ENCODE measurements at places on chromosomes 16 and 17.
A peak's percentile ranks its signal among the peaks of the same experiment; 100 is the strongest.

DNA sequence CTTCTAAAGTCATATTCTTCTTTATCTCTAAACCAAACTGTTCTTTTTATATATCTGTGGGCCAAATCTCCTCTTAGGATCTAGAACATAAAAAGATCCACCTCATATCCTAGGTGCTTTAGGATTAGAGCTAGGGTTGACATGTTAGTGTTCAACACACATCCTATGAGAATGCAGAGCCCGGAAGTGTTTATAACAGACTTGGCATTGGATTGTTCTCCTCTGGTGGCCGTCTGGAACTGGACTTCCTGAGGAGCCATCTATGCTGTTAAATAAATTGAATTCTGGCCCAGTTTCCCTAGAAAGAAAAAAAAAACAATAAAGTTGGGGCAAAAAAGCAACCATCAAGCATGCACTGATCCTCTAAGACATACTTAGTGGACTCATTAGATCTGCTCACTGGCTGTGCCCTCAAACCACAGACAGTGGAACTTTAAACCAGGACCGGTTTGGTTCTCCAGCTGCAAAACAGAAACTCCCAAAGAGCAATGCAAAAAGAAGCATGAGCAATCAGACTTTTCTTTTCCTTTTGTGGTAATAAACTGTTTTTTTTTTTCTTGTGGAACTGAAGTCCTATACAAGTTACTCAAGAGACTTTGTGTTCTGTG is 182.5 kb downstream of the ZNF18 start:
- no peak for DNase-seq

- DNase-seq = no peak
These were observed 127.3 kb downstream of the GAS7 start for GRCh38 chr17:10071141-10071540.

DNA sequence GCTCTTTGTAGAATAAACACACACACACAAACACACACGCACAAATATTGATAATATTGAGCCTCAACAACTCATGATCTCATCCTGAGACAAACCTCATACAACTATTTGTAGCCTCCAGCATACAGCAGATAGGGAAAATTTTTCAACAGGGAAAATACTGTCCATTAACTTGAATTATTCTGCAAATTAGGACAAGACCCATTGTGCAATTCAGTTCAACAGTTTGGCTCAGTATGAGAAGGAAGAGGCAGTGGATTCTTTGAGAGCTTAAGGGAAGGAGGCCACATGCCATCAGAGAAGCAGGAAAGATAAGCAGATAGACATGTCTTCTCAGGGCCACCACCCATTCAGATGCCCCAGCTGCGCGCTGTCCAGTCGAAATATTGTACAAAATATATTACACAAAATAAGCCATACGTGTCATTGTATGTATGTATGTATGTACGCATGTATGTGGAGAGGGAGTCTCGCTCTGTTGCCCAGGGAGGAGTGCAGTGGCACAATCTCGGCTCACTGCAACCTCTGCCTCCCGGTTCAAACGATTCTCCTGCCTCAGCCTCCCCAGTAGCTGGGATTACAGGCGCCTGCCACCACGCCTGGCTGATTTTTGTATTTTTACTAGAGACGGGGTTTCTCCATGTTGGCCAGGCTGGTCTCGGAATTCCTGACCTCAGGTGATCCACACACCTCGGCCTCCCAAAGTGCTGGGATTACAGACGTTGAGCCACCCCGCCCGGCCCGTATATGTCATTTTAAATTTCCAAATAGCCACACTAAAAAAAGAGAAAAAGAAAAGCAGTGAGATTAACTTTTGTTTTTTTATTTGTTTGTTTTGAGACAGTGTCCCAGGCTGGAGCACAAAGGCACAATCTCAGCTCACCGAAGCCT is 1.8 kb downstream of the ZC3H7A start:
- no peak for DNase-seq

DNA sequence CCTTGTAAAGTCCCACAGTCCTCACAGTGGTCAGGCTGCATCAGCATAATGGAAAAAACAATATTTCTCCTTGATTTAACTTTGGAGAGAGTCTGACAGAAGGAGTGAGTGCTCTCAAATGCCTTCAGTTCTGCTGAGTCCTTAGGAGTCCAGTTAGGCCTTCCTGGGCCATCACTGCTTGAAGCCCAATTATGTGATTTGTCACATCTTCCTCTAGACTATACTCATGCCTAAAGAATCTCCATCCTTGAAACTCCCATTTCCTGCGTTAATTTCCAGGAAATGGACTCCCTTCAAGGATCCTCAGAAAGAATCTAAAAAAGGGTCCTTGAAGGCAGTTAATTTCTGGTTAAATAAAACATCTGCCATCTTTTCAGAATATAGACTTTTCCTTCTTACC is 52.8 kb downstream of the SLFN5 start:
- DNase-seq = no peak

DNA sequence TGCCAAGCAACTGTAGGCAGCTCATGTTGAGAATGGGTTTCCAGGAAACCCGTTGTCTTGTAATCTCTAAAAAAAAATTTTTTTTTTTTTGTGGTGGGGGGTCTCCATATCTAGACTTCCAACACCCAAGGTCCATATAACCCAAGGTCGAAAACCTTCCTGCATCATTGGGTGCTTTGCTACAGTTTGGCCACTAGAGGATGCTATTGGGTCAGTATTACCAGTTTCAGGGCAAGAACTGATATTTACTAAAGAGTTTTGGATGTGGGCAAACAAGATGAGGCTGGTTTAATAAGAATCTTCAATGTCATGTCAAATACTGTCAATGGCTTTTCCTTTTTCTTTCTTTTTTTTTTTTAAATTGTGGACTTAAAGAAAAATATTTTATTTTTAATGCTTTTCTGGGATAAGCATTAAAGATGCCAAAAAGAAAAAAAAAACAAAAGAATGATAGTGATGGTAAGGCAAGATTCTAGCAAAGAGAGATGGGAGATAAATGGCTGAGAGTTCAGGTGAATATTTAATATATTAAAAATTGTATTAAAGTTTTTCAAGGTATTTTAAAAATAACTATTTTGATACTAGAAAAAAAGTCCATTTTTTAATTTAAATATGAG is 62.2 kb downstream of the DHRS7C start:
- peak; percentile 2 for DNase-seq

GRCh38 chr16:23195366-23195978 is 12.9 kb downstream of the SCNN1G start:
- DNase-seq = no peak

DNA sequence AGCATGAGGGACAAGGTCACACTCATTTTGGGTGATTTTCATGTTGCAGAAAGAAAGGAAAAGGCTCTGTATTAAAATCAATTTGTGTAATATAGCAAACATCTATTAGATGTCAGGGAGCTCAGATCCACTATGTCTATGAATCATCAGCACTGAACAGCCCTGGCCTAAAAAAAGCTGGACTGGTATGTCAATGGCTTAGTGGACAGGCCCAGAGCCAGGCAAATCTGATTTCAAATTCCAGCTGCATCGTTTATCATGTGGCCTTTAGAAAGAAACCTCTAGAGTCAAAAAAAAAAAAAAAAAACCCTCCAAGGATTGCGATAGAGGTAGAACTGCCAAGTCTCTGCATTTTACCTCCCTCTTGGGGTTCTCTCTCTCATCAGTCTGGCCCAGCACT is 5.4 kb downstream of the GAS7 start:
- no peak for DNase-seq

DNA sequence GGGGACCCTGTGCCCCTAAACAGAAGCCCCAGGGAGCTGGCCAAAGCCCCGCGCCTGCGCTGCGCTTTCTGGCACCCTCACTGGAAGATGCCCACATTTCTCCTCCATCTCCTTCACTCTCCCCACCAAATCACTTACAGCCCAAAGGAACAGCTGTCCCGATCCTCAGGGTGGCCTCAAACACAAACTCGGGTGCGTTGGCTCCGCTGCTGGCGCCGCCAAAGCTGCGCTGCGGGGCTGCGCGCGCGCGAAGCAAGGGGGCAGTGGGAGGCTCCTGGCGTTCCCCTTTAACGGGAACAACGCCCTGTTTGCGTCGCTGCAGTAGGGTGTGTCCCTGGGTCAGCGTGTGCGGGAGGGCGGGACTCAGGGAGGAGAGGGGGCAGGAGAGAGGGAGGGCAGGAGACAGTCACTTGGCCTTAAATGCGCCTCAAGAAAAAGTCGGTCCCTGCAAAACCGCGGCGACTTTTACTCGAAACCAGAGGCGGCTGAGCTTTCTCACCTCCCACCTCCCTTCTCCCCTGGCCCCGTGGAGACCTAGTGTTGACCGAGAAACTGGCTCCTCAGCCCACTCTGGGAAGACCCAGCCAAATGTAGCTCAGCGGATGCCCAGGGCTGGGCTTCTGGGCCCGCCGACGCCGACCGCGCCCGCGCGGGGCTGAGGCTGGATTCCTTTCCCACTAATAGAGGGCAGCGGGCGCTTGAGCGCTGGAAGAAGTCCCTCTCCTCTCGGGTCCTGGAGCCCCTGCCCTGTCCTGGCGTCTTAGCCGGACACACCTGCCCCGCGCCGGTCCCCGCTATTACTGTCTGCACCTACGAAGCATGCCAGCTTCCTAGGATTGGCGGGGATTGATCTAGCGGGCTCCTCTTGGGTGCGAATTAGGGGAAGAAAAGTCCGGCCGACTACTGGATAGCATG is 2.6 kb downstream of the PMP22 start:
- no peak for DNase-seq

DNA sequence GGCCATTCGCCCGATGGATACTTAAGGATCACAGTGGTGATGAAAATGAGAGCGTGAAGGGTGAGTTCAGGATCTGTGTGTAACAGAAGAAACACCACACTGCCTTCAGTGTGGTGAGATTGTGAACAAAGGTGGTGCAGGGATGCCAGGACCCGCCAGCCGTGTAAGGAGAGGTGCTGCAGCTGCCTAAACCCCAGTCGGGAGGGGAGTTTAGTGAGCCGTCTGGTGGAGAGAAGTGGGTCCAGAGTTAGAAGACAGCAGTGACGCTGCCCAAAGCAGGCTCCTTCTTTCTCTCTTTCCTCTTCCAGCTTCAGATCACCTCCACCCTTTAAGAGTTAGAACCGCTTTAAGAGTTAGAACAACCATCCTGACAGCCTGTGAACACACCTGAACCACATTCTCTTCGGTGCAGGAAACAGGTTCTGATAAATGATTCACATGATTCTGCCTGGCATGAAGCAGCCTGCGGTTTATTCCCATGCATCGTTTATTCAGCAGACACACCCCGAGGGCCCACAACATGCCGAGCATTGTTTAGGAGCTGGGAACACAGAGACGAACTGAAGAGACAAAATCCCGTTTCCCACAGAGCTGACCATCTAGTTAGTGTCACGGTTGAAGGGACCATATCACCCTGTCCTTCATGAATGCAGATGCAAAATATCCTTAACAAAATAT is 84.0 kb upstream of the DNAH17 start:
- DNase-seq = no peak

DNA sequence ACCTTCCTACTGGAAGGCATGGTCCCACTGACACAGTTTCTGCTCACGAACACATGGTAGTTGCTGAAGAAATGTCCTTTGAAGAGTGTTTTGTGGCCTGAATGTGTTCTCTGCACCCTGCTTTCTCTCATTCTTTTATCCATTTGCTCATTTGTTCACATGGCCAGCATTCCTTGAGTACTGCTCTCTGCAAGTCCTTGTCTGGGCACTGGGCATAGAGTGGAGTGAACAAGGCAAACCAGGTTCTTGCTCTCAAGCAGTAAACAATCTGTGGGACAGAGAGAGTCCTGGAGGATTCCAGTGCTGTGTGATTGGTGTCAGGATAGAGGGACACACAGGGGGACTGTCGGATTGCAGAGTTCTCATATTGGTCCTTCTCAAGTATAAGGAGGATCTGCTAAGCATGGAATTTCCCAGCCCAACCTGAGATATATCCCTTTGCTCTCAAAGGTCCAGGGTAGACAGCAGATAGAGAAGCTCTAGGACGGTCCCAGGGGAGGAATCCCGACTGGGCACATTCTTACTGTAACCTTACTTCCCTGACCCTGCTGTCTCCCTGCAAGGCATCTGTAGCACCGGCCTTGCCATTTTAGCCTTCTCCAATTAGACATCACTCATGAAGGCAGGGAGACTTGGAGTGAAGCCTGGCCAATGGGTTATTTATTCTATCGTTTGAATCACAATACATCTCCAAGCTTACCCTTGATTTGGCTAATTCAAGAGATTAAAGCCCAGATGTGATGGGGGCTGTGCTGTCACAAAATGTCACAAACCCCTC is 32.3 kb downstream of the ARL4D start:
- DNase-seq = no peak

DNA sequence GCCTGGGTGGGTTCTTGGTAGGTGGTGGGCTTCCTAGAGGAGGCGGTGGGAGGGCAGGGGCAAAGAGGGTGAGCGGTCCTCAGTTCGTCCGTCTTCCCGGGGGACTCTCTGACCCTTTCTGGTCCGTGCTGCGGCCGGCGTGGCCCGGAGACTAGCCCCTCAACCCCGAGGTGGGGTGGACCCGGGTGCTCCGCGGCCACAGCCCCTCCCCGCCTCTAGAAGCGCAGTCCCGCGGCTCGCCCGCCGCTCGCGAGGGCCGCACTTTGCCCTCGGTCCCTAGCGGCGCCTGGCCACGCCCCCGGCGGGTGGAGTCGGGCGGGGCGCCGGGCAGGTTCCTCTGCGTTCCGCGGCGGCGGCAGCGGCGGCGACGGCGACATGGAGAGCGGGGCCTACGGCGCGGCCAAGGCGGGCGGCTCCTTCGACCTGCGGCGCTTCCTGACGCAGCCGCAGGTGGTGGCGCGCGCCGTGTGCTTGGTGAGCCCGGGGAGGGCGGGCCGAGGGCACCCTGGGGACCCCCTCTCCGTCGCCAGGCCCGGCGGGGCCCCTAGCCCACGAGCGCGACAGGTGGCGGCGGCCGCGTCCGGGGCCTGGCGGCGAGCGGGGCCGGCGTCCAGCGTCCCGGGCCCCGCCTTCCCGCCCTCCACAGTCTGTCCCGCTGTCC is at the start of gene SYNGR2:
Gene SYNGR2, plus strand, starts transcription at position 340 of the 661 bp plus-strand sequence. Its CDS starts 36 bp downstream, at position 376.
- DNase-seq = peak; percentile 64
